ENCODE measurements at places on chromosomes 5 and 9. TPM values are rescaled to one million over a fixed set of nuclear protein-coding genes. Genes with fewer than 3 reads are reported as not detected.

- DNase-seq = no peak
- no peaks in the 10 kb centered on the region for H3K27me3 ChIP-seq
- H3K4me1 ChIP-seq = peaks cover 10% of the 10 kb centered on the region
- no peak overlapping the region for H3K27ac ChIP-seq
Measured at GRCh38 chr9:127096208-127096607, 26.2 kb downstream of the ANGPTL2 start.

DNA sequence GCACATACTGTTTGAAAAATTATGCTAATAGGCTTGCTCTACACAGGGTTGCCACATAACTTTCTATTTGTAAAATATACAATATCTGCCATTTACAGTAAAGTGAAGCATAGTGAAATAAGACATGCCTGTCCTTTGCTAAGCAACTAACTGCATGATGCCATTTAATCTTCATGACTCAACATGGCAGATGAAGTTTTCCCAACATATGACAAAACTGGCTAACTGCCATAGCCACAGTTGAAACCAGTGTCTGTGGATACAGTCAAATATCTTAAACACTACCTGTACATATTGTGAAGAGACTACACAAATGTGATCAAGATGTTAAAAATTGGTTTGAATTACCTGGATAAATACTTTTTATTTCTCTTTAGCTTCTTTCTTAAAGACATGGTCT, 3.1 kb upstream of the DMAC1 start:
- no peak for DNase-seq
- no peaks in the 10 kb centered on the region for H3K27me3 ChIP-seq
- no peak overlapping the region for H3K4me3 ChIP-seq
- H3K27ac ChIP-seq = no peak overlapping the region

ANKRD18A gene
- 0.13 TPM for total RNA-seq

PDE8B gene
- 0.95 TPM for total RNA-seq
